ENCODE measurements at places on chromosomes 12 and 14. TPM values are rescaled to one million over a fixed set of nuclear protein-coding genes. Genes with fewer than 3 reads are reported as not detected.

- no peak for DNase-seq
Measured at GRCh38 chr12:18747895-18748294, 10.0 kb downstream of the CAPZA3 start.

DNA sequence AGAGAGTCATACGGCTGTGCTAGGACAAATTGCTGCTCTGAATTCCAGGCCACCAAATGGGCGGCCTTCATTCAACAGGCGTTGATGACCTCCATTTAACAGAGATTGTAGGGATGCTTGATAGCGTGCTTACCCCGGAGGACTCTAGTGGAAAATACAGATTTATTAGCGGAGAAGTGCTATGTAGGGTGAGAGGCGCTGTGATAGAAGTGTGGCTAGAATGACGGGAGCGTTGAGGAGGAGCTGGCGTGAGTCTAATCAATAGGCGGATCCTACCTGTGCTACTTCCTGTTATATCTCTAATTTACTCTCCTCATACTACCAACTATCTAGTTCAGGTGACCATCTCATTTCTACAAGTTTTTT, 668 bp downstream of the MRPS35 start:
- no peak for DNase-seq

DNA sequence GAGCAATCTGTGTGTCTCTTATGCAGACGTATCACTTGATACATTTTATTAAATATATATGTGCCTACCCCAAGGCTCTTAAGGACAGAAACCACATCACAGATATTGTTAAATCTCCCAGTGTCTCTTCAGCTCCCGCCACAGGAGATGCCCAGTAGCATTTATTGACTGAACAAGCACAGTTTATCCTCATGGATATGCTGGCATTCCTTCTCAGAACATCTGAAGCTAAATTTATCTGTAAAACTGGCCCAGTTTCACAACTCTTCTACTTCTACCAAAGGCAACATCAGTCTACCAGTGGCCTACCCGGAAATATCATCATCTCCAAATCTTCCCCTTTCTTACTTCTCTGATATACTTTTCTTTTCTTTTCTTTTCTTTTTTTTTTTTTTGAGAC, 10.7 kb downstream of the APOLD1 start:
- DNase-seq, result no peak

GRCh38 chr14:98959958-98960616, 311.9 kb downstream of the BCL11B start:
- no peak for DNase-seq

DIABLO gene
- 29.8 TPM for total RNA-seq

KSR2 gene
- total RNA-seq, result not detected

WDR89 gene
- 9.0 TPM for total RNA-seq

DNA sequence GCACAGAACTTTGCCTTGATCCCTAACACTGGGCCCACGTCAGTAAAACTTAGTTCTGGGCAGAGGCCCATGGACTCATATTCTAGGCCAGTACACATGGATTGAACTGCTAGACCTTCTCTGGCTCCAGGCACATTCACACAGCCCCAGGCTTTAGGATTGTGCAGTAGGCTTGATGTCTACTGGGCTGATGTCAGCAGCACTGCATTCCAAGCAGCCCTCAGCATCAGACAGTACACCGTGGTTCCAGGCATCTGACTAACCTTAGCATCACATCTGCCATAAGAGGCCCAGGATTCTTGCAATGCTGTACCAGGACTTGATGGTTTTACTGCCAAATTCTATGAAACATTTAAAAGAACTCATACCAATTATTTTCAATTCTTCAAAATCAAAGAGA, 301.9 kb downstream of the CCER1 start:
- no peak for DNase-seq

GRCh38 chr12:32470936-32471470, 71.6 kb downstream of the FGD4 start:
- no peak for DNase-seq

GRCh38 chr14:58783792-58784511, 146.2 kb downstream of the DACT1 start:
- DNase-seq, result no peak

- no peak for DNase-seq
Measured at GRCh38 chr14:91127924-91128323, 14.1 kb downstream of the DGLUCY start.

- DNase-seq, result peak; percentile 92
Measured at GRCh38 chr12:2583091-2583497, 211.7 kb upstream of the FKBP4 start.

GPR132 gene
- 4.5 TPM for total RNA-seq

GPD1 gene
- 1,023 TPM for total RNA-seq

Measured in mesenteric fat pad (tissue), 1 donor.